Activated T-cell treated with anti-CD3 and anti-CD28 coated beads for 48 hours (primary cell): ENCODE measurements at places on chromosomes 7 and 10.

GRCh38 chr10:4538016-4538415 is 288.0 kb upstream of the AKR1E2 start:
- no peak for DNase-seq

- DNase-seq: no peak
Measured at GRCh38 chr7:98254951-98255610, 3.0 kb upstream of the TECPR1 start.

GRCh38 chr10:66792441-66792840 is 133.4 kb upstream of the LRRTM3 start:
- DNase-seq: no peak

- DNase-seq: no peak
Measured at GRCh38 chr10:18140957-18141845, 977 bp downstream of the CACNB2 start.

GRCh38 chr10:80132299-80133139 is at the start of gene PLAC9:
PLAC9 (plus strand) TSS chr10:80132730; CDS start chr10:80132763, 33 bp downstream.
- DNase-seq: no peak
